ENCODE measurements at places on chromosomes 13 and 19.

GRCh38 chr19:18649371-18650020, 12.7 kb downstream of the KLHL26 start:
- no peak for DNase-seq

GRCh38 chr19:44948763-44949374, 3.0 kb downstream of the APOC2 start:
- DNase-seq, result no peak

DNA sequence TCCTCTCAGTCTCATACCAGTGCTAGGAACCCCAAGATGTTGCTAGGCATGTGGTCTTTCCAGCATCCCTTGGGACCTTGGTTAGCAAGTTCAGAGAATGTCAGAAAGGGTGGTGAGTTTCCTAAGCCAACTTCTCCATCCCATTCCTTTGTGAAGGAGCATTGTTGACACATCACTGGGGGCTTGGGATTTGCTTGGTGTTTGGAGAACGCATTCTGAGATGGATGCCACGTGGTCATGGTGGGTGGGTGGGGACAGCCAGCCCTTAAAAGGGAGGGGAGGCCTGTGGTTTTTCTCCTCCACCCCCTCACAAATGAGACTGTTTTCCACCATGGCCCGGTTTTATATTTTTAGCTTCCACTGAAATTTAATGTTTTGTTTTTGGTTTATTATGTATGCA, 83.3 kb upstream of the ZNF536 start:
- DNase-seq, result no peak

DNA sequence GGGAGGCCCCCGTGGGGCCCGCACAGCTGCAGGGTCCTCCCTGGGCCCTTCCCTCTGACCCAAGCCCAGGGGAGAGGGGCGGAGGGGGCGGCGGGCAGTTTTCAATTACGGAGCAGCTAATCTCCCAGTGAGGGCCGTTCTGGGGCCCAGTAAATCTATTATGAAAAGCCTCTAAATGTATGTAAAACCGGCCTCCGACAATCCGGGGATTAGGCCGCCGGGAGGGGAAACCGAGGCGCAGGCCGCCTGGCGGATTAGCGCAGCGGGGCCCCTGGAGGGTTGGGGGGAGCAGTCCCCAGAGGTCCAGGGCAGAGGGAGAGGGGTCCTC, 25.1 kb downstream of the EFNA2 start:
- no peak for DNase-seq

DNA sequence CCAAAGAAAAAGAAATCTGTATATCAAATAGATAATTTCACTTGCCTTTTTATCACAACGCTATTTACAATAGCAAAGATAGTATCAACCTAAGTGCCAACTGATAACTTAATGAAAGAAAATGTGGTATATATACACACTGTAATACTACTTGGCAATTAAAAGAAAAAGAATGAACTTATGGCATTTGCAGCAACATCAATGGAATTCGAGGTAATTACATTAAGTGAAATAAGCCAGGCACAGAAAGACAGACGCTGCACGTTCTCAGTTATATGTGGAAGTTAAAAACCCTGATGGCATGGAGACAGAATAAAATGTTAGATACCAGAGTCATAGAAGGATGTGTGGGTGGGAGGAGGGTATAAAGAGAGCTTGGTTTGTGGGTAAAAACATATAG, 1260.5 kb upstream of the PCDH9 start:
- no peak for DNase-seq

DNA sequence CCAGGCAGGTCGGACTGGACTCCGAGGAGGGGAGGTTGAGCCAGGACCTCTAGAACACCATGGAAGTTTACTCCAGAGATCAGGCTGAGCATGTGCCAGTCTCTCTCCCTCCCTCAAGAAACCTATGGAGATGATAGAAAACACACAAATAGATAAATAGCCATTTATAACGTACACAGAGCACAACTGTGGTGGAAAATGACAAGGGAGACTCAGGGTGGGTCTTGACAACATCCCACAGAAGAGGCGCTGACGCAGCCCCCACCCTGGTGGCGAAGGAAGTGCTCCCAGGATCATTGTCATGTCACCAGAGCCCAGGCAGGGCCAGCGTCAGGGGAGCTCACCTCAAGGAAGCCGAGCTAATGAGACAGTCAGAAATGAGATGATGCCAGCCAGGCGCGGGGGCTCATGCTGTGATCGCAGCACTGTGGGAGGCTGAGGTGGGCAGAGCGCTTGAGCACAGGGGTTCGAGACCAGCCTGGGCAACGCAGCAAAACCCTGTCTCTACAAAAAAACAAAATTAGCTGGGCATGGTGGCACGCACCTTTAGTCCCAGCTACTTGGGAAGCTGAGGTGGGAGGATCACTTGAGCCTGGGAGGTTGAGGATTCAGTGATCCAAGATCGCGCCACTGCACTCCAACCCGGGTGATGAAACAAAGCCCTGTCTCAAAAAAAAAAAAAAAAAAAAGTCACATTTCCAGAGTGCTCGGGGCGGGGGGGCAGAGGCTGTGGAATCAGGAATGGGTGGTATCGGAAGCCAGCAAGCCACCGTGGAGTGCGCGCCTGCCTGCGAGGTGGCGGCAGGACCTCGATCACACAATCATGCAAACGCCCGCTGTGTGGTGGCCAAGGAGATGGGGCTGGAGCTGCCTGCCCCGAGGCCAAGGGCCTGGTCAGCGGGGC, 178.4 kb downstream of the KDM4B start:
- DNase-seq, result no peak

DNA sequence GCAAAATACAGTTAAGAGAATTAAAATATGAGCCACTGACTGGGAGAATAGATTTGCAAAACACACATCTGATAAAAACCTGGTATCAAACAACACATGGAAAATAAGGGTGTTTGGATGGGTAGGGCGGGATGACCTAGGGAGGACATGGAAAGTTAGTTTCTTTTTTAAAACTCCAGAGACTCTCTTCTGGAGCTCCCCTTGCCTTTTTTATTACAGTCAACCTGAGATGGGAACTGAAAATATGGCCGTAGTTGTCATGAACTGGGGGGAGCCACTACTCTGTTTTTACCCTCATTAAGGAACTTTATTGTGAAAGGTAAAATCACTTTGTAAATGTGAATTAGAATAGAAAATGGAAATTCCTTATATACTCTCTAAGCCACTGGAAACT, 113.0 kb downstream of the ATP11A start:
- DNase-seq, result no peak
